ENCODE measurements at places on chromosomes 2 and 18. TPM values are rescaled to one million over a fixed set of nuclear protein-coding genes. Genes with fewer than 3 reads are reported as not detected.

GRCh38 chr2:212610872-212611425, 72.3 kb upstream of the ERBB4 start:
- no peak for DNase-seq

DNA sequence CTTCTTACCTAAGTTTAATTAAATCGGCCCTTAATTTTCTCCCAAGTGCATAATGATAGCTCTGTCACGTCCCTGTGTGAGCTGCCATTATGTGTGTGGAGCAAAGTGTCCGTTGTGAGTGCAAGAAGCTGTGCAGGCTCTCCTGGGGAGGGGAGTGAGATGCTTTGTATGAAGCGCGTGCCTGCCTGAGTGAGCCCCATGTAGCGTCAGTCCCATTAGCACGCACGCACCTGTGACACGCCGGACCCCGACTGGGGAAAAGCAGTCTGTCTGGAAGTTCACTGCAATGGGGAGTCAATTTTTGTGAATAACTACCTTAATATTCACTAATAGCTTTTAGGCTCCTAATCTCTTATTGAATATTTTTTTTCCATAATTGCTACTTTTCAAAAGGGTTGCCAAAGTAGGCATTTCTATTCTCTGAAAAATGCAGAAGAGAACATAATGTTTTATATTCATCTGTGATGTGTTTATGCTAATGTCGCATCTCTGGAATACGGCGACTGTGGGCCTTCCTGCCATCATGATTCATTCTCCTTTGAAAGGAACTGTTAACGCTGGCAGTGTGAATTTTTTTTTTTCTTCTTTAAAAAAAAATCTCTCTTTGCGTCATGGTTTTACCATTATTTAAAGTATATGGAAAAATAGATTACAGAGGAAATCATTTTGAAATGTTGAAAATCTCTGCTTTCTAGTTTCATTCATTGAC, 157.7 kb downstream of the COL4A4 start:
- DNase-seq, result no peak

GRCh38 chr2:173427887-173428668, 73.4 kb downstream of the CDCA7 start:
- peak; percentile 50 for DNase-seq

GRCh38 chr2:38129987-38130386, 54.0 kb upstream of the CYP1B1 start:
- no peak for DNase-seq

The SP140 gene
- 0.46 TPM for total RNA-seq

- no peak for DNase-seq
Measured at GRCh38 chr2:17752246-17752645, 1.4 kb downstream of the SMC6 start.

- no peak for DNase-seq
Measured at GRCh38 chr2:9657731-9658130, 26.9 kb upstream of the YWHAQ start.

DNA sequence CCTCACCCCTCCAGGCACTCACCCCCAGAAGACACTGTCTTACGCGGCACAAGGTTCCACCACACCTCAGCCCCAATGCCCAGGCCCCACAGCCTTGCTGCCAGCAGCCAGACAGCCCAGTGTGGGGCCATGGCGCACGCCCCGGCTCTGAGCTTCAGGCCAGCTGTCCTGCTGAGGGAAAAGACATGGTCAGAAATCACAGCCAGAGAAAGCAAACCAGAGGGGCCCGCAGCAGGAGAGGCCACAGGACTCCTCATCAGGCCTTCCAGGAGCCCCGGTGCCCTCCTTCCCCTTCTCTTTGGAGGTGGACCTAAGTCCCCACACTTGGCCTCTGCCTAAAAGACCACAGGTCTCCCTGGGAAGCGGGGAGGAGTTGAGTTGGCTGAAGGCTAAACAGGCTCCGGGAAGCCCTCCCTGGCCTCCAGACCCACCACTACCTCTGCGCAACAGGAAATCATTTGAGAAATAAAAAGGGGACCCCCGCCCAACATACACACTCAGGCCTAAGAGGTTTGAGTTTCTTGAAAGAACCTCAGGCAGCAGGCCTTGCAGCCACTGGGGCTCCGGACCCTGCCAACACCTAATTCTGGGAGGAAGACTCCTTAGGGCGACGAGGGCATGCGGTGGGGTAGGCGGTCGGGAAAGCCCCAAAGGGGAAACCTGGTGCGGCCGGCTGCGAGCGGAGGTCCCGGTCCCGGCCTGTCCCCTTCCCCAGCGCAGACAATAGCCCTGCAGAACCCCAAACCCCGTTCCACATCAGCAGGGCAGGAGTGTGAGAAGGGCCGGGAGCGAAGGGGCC, 1.9 kb downstream of the SEMA4C start:
- DNase-seq, result no peak

The SERPINB4 gene
- total RNA-seq, result not detected

DNA sequence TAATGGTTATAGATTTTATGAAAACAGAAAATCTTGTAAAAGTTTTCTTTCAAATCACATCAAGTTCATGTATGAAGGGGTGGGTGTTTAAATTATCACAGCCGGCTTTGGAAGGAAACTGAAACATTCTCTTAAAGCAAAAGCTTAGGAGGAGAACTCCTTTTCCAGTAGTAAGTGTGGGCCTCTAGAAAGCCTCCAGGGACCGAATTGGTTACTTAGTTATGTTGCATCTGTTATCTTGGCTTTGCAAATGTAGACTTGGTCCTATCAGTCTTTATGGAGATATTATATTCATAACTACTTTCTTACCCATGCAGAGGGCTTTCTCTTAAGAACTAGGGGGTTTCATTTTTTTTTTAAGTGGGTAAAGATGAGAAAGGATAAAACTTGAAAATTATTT, 7.4 kb downstream of the NAB1 start:
- no peak for DNase-seq

DNA sequence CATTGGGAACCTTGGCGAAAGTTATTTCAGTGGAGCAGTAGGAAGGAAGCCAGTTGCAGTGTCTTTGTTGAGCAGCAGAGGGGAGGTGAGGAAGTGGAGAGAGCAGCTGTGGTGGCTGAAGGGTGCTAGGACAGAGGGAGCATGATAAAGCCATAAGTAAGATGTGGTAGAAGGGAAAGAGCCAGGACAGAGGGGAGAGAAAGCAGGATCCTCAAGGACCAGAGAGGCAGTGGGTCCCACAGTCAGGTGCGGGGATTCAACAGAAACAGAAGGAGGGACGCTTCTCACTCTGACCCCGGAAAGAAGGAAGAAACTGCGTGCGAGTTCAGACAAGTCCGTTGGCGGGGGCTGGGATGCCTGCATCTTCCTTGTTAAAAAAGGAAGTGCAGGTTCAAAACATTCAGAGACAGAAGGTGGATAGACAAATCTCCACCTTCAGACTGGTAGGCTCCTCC, at the start of gene CXCR2:
TSS of gene CXCR2 (plus strand) at position 403 of the 455 bp plus-strand sequence. CDS start 8,774 bp downstream, outside the sequence.
- no peak for DNase-seq

GRCh38 chr18:79790996-79791972, 6.5 kb upstream of the KCNG2 start:
- DNase-seq, result peak; percentile 39

The CDH20 gene
- 19.6 TPM for total RNA-seq

DNA sequence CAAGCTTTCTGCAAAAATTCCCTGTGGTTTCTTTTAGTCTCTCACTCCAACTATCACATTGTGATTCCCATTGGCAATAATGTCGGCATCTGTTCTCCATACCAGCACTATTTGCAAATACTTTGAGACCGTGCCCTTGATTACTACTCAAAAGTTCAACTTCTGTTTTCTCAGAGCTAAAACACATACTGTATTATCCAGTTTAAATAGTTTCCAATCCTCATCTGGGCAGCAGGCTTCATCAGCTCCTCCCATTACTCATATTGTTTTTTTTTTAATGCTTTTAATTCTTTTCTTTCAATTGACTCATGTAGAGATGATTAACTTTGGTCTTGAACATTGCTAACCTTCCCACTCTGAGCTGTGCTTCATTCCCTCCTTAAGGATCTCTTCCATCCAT, 135.8 kb downstream of the METTL8 start:
- DNase-seq, result no peak

- no peak for DNase-seq
Measured at GRCh38 chr18:40124107-40124506, 1830.9 kb upstream of the PIK3C3 start.

DNA sequence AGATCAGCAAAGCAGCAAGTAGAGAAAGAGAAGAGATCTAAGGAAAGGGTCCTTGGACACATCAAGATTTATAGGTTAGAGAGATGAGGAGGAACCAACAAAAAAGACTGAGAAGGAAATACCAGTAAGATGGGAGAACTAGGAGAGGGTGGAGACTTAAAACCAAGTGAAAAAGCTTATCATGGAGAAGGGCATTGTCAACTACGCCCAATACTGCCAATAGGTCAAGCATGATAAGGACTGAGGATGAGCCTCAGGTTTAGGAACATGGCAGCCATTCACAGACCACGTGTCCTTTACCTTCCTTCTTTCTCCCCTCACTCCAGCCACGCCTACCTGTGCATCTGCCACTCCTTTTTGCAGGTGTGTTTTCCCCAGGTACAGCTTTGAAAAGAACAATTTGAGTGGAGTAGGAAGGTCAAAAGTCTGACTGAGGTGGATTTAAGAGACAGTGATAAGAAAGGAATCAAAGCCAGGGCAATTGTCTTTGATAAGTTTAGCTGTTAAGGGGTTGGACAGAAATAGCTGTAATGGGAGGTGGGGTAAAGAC, 238.7 kb downstream of the STK39 start:
- DNase-seq, result no peak

GRCh38 chr2:201176081-201176481, 6.9 kb upstream of the CASP10 start:
- DNase-seq, result no peak

DNA sequence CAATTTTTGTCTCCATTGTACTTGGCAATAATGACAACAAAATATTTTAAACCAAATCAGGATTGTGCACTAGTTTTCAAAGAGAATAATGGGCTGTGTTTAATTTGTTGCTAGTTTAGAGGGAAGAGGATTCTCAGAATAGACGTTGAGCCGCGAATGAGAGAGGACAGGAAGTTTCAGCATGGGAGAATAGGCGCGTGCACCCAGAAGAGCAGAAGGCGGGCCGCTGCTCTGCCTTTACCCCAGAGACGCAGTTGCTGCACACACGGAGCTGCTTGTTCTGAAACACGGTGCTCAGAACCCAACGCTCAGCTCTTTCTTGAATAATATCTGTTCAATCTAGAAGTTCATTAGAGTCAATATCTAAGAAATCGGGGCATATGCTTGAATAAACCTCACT, 223.4 kb downstream of the MYT1L start:
- DNase-seq, result no peak

DNA sequence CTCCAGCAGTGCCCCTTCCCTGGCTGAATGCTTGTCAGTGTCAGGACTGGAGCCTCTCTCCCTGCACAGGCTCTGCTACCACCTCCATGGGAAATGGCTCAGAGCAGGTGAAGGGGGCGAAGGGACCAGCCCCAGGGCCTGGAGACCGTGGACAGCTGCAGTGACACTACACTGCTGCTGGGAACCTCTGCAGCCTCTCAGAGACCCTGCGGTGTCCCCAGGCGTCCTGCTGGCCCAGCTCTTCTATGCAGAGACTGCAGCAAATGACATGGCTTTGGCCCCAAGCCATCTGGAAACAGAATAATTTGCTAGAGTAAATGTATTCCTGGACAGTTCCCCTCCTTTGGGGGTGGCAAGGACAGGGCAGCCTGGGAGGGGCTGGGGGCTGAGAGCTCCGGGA, 53.2 kb downstream of the CIB4 start:
- DNase-seq, result no peak

The ECEL1 gene
- total RNA-seq, result 0.55 TPM

DNA sequence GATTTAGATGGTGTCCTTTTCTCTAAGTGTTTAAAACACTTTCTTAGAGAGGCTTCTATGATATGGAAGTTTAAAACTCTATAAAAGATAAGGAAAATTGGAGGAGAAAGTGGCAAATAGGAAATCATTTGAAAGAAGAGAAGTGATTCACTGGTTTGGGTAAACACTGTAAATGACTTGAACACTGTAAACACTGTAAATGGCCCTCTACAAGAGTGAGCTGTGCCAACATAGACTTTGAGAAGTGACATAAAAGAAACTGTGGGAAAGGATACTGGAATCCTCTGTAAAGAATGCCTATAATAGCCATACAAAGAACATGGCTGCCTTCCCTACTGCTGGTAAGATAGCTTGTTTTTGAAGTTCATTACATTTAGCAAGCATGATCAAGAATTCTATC, 210.9 kb upstream of the SIX3 start:
- no peak for DNase-seq

The CIB4 gene
- not detected for total RNA-seq
